ENCODE measurements at places on chromosomes 16 and 17.

DNA sequence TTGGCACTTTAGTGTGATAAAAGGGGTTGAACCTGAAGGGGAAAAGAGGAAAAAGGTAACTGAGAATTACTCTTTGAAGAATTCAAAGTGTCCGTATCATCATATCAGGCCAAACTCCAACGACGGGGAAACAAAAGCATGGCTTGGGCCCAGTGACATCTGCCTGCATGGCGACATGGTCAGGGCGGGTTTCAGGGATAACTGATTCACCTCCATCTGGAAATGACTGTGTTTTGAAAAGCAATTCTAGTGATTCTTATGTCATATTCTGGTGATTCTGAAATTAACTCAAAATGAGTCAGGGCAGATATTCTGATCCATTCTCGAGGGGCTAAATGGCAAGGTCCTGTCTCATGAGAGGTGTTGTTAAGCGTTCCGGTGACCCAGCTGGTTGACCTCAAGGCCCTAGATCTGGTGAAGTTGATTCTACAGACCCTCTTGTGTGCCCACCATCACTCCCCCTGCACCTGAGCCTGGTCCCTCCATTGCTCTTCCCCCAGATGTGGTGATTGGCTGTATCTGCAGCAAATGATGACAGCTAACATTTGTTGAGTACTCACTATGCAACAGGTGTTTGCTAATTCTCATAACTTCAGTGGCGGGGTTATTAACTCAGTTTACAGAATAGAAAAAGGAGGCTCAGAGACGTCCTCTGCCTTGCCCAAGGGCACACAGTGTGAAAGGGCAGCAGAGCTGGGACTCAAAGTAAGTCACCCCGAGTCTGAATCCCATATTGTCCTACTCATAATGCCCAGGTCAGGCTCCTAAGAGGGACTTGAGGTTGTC lies 251.8 kb downstream of the MAF start:
- no peak for DNase-seq

DNA sequence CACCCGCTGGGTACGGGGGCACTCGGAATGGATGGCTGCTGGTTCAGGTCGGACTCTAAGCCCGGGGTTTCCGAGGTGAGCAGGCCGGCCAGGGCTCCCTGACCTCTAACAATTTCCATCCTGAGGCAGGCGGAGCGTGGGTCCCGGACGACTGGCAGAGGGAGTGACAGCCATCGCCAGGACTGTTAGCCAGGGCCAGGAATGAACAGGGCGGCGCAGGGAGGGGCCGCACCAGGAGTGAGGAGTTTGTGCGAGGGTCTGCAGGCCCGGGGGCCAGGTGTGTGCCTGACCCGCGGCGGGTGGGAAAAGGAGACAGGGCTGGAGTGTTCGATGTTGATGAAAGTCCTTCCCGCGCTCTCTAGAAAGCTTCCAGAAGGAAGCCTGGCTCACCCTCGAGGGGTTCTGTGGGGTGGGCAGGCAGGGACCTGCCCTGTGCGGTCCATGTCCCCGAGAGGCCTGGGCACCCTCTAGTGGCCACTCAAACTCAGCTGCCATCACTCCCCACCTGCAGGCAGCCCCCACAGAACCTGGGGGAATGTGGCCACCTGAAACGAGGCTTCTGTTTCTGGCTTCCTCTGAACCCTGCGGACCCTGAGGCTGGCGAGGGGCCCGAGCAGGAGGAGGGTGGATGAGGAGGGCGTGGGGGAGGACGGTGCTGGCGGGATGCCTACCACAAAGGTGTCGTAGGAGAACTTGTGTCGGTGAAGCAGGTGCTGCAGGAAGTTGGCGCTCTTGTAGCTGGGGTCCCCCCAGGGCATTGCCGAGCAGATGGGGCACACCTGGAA lies 8.2 kb downstream of the RNF166 start:
- no peak for DNase-seq

DNA sequence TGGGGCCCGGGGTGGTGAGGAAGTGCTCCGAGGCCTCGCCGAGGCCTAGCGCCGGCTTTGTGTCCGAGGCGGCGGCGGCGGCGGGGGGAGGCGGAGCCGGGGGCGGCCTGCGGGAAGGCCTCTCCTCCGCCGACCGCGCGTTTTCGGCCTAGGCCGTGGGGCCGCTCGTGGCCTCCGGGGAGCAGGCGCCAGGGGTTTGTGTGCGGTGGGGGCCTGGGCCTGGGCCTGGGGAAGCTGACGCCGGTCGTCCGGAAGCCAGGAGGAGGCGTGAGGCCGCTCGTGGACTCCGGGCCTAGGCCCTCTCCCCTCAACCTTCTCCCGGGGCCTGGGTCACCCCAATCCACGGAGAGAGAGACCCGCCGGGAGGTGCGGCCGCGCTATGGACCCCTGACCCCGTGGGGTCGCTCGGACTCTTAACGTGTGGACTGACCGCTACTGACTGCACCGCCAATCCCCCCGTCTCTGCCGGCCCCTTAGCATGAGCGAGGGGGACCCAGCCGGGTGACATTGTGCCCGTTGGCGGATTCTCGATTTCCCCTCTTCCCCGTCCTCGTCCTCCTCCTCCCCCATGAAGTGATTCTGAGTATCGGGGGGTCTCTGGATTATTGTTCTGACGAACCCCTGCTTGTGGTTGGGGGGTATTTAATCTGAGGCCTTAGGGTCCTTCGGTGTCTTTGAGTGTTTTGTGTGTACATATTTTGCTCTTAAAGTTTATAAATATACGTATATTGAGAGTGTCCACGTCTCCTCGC lies 660 bp downstream of the RBBP6 start:
- DNase-seq, result no peak

GRCh38 chr17:36680701-36681202 lies 79.4 kb downstream of the MRM1 start:
- peak; percentile 60 for DNase-seq

Data from SK-N-SH (cell line).